Breast epithelium (tissue), 4 donors: ENCODE measurements at places on chromosomes 4 and X. TPM values are rescaled to one million over a fixed set of nuclear protein-coding genes. Genes with fewer than 3 reads are reported as not detected.
A peak's percentile ranks its signal among the peaks of the same experiment; 100 is the strongest.

DDIT4L gene
- total RNA-seq, result 1.6 TPM

- peak overlapping the region; percentile 63 for H3K4me3 ChIP-seq
- peak; percentile 82 for DNase-seq
- peak overlapping the region; percentile 90 for H3K27ac ChIP-seq
- H3K27me3 ChIP-seq, result no peaks in the 10 kb centered on the region
- no peaks in the 10 kb centered on the region for H3K36me3 ChIP-seq
Measured at GRCh38 chr4:169659716-169660670, 39.6 kb downstream of the CLCN3 start.

GRCh38 chr4:548976-549375 is 27.1 kb downstream of the TMEM271 start:
- H3K27ac ChIP-seq, result no peak overlapping the region
- no peak overlapping the region for H3K4me3 ChIP-seq
- no peaks in the 10 kb centered on the region for H3K4me1 ChIP-seq
- DNase-seq, result no peak
- peaks cover 9% of the 10 kb centered on the region for H3K27me3 ChIP-seq

GRCh38 chr4:66045913-66046312 is 375.6 kb upstream of the EPHA5 start:
- no peaks in the 10 kb centered on the region for H3K27me3 ChIP-seq
- DNase-seq, result no peak
- no peaks in the 10 kb centered on the region for H3K36me3 ChIP-seq
- no peak overlapping the region for H3K27ac ChIP-seq
- no peaks in the 10 kb centered on the region for H3K4me1 ChIP-seq
- H3K4me3 ChIP-seq, result no peak overlapping the region

GRCh38 chrX:357693-358471 is 28.8 kb downstream of the PPP2R3B start:
- no peaks in the 10 kb centered on the region for H3K36me3 ChIP-seq
- H3K4me1 ChIP-seq, result no peaks in the 10 kb centered on the region
- no peak overlapping the region for H3K27ac ChIP-seq
- DNase-seq, result no peak
- no peaks in the 10 kb centered on the region for H3K27me3 ChIP-seq

GRCh38 chrX:49877397-49878101 is 1.7 kb upstream of the USP27X start:
- H3K27me3 ChIP-seq, result no peaks in the 10 kb centered on the region
- DNase-seq, result no peak
- no peaks in the 10 kb centered on the region for H3K4me1 ChIP-seq

CT47B1 gene
- not detected for total RNA-seq

GRCh38 chr4:173930329-173930967 is 353.0 kb downstream of the FBXO8 start:
- no peak overlapping the region for H3K27ac ChIP-seq
- H3K4me1 ChIP-seq, result no peaks in the 10 kb centered on the region
- DNase-seq, result no peak

DNA sequence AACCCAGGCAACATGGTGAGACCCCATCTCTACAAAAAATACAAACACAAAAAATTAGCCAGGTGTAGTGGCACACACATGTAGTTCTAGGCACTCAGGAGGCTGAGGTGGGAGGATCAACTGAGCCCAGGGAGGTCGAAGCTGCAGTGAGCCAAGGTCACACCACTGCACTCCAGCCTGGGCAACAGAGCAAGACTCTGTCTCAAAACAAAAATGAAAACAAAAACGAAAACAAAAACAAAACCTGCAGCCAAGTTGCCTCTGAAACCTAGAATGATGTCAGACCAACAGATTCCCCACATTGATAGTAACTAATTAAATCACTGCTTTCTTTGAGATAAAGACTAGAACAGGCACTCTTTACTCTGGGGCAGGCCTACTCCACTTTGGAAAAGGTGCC is 104.5 kb downstream of the AMELX start:
- no peaks in the 10 kb centered on the region for H3K4me1 ChIP-seq
- H3K27me3 ChIP-seq, result no peaks in the 10 kb centered on the region
- H3K27ac ChIP-seq, result no peak overlapping the region

- H3K27me3 ChIP-seq, result no peaks in the 10 kb centered on the region
- H3K36me3 ChIP-seq, result no peaks in the 10 kb centered on the region
- no peak overlapping the region for H3K4me3 ChIP-seq
- no peak for DNase-seq
- no peak overlapping the region for H3K27ac ChIP-seq
Measured at GRCh38 chr4:93809773-93810172, 18.8 kb upstream of the ATOH1 start.

OTUD6A gene
- total RNA-seq, result not detected

DNA sequence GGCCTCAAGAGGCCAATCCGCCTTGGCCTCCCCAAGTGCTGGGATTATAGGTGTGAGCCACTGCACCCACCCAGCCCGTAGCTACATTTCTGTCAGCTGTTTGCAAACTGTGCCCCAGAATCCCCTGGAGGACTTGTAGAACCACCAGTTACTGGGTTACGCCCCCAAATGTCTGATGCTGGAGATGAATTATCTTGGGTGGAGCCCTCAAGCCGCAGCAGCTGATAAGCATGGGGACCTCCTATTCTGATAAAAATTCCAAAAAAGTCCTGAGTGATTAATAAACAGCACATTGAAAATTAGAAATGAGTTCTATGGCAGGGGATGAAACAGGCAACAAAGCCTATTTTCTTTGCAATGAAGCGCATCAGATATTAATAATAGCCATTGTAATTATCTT is 105.0 kb downstream of the PTTG2 start:
- DNase-seq, result no peak
- H3K27ac ChIP-seq, result no peak overlapping the region
- H3K4me1 ChIP-seq, result no peaks in the 10 kb centered on the region
- no peaks in the 10 kb centered on the region for H3K36me3 ChIP-seq
